ENCODE measurements at places on chromosomes 12 and 14.

GRCh38 chr12:91885851-91886731 is 259.6 kb downstream of the BTG1 start:
- DNase-seq, result no peak

GRCh38 chr14:77113644-77114043 is 15.6 kb downstream of the CIPC start:
- DNase-seq, result peak; percentile 74

DNA sequence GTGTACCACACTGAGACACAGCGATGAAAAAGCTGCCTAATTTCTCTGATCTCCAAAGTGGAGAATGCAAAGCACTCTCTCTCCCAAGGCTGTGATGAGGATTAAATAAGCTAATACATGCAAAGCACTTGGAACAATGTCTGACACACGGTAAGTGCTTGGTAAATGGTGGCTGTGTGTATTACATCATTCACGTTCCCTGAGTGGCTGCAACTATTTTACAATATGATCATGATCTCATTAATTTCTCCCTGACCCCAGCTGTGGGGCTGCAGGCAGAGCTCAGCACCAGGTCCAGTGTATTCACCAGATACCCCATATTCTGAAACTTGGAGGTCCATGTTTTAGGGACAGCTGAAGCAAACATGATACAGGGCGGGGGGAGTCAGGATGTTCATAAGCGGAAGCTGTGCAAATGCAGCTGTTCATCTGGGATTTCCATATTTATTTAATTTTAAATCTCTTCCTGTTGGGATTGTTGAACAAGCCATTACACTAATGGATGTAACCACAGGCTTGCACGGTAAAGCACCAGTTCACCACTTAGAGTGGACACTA is 106.4 kb downstream of the CCDC60 start:
- DNase-seq, result no peak

- DNase-seq, result peak; percentile 53
These were observed 991 bp upstream of the RCOR1 start for GRCh38 chr14:102591372-102591943.

- no peak for DNase-seq
These were observed 213.2 kb upstream of the PRICKLE1 start for GRCh38 chr12:42802785-42803189.

DNA sequence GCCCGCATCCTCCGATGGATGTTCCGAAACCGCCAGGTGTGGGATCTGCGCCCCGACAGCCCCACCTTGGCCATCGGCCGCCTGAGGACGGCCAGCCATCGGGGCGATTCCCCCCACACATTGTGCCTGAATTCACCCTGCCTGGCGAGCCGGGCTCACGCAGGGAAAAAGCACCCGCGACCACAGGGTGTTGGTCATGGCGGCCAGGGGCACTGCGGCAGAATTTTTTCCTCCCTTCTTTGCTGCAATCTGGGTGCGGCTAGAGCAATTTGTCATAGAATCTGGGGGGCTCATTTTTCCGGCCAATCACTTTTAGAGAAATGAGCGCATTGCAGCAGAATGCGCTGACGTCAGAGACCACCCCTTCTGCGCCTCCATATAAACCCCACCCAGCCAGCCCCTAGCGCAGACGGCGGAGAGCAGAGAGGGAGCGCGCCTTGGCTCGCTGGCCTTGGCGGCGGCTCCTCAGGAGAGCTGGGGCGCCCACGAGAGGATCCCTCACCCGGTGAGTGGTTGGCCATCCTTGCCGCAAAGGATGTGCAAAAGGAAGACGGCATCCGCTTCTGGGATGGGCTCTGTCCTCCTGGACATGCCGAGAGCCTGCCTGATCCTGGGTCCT is at the start of gene MEG3:
MEG3 (plus strand) TSS at position 406 of the 619 bp plus-strand sequence.
- DNase-seq, result peak; percentile 71

Measured in Right ventricle myocardium superior (tissue), 1 donor.